Skeletal muscle cell (primary cell): ENCODE measurements at places on chromosomes 1 and 21.

- no peak for DNase-seq
These were observed 75.5 kb downstream of the PIK3CD start for GRCh38 chr1:9726905-9727595.

DNA sequence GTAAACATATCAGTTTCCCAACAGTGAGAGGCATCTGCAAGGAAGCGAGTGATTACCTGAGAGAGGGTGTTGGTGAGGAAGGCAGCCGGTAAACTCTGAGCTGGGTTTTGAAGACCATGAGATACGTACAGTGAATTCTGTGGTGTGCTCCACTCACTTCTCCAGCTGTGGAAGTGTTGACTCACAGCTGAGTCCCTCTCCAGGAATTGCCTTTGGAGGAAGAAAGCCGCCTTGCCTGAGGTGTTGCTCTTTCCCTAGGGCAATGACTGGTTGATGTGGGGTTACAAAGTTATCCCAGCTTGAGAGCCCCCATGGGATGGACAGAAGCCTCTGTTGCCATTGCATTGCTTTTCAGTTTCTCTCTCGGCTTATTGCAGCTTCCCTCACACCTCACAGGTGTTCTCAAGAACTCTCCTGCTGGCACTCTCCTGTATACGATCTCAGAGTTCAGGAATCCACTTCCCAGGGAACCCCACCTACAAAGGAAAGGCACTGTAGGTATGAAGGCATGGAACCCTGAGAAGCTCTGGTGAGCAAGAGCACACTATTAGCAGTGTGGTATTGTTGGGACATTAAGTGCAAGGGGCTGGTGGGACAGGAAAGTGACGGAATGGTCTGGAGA lies 10.8 kb downstream of the NHLH1 start:
- peak; percentile 29 for DNase-seq

DNA sequence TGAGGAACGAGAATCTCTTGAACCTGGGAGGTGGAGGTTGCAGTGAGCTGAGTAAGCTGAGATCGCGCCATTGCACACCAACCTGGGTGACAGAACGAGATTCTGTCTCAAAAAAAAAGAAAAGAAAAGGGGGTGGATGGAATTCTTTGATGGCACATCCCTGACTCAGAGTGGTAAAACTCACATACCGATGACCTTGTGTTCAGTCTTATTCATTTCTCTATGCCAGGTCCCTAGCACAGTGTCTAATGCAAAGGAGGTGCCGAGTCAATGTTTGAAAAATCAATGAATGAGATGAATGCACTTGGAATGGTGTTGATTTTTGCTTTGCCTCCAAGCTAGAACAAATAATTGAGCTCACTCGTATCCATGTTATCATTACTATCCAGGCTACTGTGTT lies 18.5 kb upstream of the FAM20B start:
- no peak for DNase-seq

DNA sequence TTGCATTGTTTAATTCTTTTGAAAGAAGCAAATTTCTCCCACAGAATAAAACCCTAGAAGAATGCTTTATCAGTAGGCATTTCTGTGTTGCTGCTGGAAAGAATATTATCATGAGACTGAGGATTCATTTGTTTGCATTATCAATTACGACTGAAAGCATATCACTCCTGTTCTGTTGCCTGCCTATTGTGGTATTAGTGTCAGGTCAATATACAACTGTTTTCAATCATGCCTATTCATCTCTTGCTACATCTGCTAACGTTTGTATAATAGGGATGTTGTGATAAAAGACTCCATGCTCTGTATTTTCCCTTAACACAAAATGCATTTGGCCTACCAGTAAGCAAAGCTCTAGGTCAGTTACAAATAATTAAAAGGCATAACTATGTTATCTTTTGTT lies 221.5 kb downstream of the PTPRC start:
- no peak for DNase-seq

- no peak for DNase-seq
These were observed 64.4 kb downstream of the GADD45A start for GRCh38 chr1:67749263-67749843.

DNA sequence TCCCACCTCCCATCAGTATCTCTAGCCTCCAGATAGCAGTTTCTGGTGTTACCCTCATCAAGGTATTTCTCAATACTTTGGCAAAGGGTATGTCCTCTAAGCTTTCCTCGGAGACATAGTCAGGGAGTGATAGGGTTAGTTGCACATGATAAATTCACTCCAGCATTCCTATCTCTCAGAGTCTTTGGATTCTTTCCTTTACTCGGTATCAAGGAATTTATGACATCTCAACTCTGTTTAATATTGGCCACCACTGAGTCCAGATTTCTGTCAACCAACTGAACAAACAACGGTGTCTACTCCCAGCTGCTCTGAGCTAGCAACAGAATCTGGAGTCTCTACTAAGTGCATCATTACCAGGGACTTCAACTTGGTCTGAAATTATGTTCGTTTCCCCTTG lies 233.4 kb downstream of the TM2D1 start:
- DNase-seq = no peak

- no peak for DNase-seq
These were observed 120.6 kb downstream of the LYPLAL1 start for GRCh38 chr1:219294251-219294650.

DNA sequence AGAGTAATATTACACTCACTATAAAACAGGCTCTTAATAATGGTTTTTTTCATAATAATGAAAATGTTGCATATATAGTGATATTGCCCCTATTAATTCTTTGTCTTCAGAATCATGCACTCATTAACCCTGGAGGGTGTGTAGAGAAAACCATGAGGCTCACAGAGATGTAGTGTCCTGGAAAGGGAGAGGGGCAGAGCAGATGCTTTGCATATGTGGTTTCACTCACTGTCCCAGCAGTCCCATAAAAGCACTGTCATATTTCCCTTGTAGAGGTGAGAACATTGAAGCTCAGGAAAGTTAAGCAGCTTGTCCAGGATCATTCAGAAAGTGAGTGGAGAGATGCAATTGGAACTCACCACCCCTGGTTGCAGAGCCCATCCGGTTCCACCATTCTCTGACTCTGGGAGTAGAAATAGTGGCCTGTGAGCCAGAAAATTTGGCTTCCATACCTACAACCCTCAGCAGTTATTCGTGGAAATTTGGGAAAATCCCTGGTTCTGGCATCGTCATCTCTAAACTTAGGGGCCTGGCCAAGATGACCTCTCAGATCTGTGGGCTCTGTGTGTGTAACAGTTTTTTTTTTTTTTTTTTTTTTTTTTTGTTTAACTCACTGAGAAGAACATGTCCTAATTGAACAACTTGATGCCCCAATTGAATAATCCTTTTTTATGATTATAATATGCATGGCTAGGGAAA lies 86.4 kb downstream of the RGL1 start:
- DNase-seq = no peak

DNA sequence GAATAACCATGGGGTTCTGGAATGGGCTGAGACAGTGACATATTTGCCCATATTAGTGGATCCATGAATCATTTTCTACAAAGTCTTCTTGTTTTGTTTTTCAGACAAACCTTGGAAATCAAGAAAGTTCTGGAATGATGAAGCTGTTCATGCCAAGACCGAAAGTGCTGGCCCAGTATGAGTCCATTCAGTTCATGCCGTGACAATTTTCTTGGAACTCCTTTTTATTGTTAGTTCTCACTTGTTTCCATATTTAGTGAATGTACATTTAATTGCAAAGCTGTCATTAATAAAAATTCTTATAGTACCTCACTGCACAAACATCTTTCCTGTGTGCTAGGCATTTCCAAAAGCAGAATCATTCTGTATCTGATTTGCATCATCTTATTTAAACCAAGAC lies 100.6 kb upstream of the KCNJ15 start:
- no peak for DNase-seq

- no peak for DNase-seq
These were observed 596 bp downstream of the TOR3A start for GRCh38 chr1:179082333-179082998.

GRCh38 chr1:232878086-232878485 lies 72.3 kb upstream of the NTPCR start:
- no peak for DNase-seq

DNA sequence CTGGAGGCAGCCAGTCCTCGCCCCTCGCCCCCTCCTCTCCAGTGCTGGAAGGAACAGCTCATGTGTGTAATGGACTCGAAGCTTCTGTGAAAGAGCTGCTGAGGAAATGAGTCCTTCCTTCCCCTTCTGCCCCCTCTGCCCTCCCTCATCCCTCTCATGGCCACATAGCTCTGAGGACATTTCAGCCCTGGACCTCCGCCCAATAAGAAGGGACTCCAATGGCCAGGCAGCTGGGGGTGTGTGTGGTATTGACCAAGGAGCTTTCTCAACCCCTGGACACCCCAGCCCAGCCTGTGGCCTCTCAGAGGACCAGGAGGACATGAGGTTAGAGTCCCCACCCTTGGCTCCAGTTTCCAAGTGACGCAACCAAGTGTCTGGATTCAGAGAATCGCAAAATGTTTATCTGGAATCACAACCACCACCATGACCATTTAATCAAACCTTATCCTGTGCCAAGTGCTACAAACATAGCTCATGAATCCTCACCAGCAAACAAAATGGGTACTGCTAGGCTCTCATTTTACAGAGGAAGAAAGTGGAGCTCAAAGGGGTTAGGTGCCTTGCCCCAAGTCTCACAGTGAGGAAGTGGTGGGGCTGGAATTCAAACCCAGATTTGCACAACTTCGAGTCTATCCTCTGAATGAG lies 47.8 kb upstream of the ECE1 start:
- no peak for DNase-seq

DNA sequence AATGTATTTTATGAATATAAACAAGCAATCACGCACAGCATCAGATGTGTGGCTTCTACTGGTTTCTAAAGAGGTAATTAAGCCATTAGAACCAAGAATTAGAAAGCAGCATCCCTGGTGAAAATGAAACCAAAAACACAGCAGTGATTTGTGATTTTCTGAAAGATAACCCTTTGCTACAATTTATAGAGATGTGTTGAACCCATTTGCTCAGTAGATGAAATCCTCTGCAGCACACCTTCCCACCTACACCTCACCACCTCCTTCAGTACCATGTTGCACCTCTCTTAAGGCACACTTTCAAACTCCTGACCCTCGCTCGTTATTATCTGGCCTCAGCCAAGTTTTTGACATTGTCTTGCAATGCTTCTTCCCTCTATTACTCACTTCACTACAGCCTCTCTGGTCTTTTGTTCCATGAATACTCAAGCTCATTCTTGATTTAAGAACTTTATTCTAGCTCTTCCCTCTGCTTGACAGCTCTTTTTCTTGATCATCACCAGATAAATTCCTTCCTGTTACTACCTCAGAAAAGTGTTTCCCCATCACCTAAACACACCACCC lies 38.6 kb downstream of the NSL1 start:
- DNase-seq = no peak
